Naive thymus-derived CD8-positive, alpha-beta T cell (primary cell): ENCODE measurements at places on chromosomes 3 and 15.

DNA sequence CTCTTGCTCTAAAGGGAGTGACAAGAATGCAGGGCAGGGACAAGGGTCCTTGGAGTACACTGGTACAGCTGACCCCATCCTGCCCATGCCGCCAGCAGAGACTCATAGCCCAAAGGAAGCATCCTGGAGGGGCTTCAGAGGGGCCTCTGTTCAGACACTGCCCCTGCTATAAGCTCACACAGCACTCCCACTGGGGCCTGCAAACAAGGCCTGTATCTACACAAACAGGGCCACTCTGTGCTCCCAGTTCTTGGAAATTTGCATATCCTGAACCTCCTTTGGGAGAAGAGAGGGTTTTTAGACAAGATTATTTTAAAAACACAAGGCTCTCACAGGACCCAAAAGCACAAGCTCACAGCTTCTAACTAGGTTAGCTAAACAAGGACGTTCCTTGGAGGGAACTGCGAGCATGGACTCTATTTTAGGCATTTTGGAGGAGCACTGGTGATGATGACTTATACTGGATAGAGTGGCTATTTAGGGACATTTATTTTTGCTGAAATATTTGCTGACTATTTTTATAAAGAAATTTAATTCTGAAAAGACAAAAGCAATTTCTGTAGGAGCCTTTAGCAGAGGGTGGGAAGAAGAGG, 16.4 kb upstream of the ANKRD34C start:
- H3K27me3 ChIP-seq, result peaks cover 14% of the 10 kb centered on the region
- DNase-seq, result no peak
- H3K27ac ChIP-seq, result no peak overlapping the region
- no peaks in the 10 kb centered on the region for H3K4me1 ChIP-seq

DNA sequence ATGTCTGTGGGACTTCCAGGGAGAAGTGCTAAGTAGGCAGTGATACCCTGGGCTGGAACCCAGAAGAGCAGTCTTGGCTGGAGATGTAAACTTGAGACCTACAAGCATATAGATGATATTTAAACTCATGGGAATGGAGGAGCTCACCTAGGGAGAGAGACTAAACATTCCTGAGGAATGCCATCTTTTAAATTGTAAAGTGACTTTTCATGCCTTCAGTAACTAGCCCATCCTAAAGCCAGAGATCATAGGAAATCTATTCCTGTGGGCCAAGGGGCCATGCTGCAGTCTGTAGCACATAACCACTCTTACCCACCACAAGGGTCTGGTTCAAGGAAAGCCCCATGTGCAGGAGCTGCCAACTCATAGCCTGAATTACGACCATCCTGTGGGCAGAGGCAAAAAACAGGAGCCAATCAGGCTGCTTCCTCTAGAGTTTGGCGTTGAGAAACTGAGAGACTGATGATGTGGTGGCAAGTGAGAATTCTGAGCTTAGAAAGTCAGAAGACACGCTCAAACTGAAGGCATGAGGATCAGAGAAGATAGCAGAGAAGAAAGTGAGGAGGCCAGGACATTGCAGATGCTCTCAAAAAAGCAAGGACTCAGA, 37.5 kb downstream of the CTDSPL start:
- H3K4me3 ChIP-seq, result no peak overlapping the region
- H3K4me1 ChIP-seq, result peaks cover 6% of the 10 kb centered on the region
- H3K36me3 ChIP-seq, result no peaks in the 10 kb centered on the region
- no peak overlapping the region for H3K27ac ChIP-seq

GRCh38 chr15:68524753-68525584, 53.8 kb upstream of the CORO2B start:
- no peak overlapping the region for H3K4me3 ChIP-seq
- H3K4me1 ChIP-seq, result peaks cover 19% of the 10 kb centered on the region
- no peak overlapping the region for H3K27ac ChIP-seq
- H3K27me3 ChIP-seq, result peaks cover 9% of the 10 kb centered on the region

GRCh38 chr3:139944256-139944910, 9.4 kb downstream of the CLSTN2 start:
- no peak overlapping the region for H3K27ac ChIP-seq
- DNase-seq, result no peak
- no peaks in the 10 kb centered on the region for H3K36me3 ChIP-seq
- H3K4me1 ChIP-seq, result no peaks in the 10 kb centered on the region
- H3K27me3 ChIP-seq, result peaks cover 56% of the 10 kb centered on the region

GRCh38 chr3:138817695-138818094, 17.0 kb downstream of the PIK3CB start:
- no peak overlapping the region for H3K27ac ChIP-seq
- H3K36me3 ChIP-seq, result no peaks in the 10 kb centered on the region
- H3K27me3 ChIP-seq, result no peaks in the 10 kb centered on the region
- H3K4me3 ChIP-seq, result no peak overlapping the region
